ENCODE measurements at places on chromosomes 12 and 14. TPM values are rescaled to one million over a fixed set of nuclear protein-coding genes. Genes with fewer than 3 reads are reported as not detected.

TAS2R50 gene
- total RNA-seq: 0.29 TPM

GRCh38 chr14:106208794-106209193 lies 682.4 kb downstream of the TMEM121 start:
- DNase-seq: no peak
- H3K36me3 ChIP-seq: no peaks in the 10 kb centered on the region
- no peak overlapping the region for H3K27ac ChIP-seq
- H3K4me3 ChIP-seq: no peak overlapping the region

ACVRL1 gene
- 0.40 TPM for total RNA-seq

TAS2R46 gene
- 1.5 TPM for total RNA-seq

PLCZ1 gene
- total RNA-seq: not detected

DNA sequence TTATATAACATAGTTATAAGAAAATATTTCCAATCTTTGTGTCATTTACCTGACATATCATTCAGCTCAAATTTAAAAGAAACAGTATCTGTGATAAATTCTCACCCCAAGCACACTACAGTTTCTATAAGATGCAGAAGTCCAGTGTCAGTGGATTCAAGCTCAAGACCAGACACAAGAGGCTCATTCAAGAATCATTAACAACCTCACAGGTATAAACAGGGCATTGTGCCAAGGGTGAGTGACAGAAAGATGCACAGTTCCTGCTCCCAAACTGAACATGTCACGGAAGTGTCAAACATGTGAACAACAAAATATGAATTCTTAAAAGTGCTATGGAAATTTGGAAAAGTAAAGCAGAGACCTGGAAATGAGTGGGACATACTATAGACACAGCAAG lies 12.8 kb downstream of the ATP2B1 start:
- no peak overlapping the region for H3K27ac ChIP-seq
- no peaks in the 10 kb centered on the region for H3K27me3 ChIP-seq
- H3K4me3 ChIP-seq: no peak overlapping the region
- peaks cover 13% of the 10 kb centered on the region for H3K4me1 ChIP-seq
- DNase-seq: no peak

DNA sequence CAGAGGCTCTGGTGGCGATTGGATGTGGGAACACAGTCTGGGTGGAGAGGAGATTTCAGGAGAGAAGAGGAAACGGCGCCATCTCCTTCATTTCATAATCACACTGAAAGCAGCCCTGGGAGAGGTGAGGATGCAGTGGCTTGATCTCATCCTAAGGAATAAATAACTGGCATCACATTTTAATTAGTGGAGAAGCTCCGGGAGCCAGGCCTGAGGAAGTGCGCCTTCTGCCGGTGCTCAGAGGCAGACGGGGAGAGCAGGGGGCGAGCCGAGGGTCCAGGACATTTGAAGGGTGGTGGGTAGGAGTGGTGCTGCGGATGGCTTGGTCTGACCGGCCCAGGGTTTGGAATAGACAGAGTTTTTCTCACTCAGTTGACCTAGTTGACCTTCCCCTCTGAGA lies 265.0 kb downstream of the CACNA1C start:
- DNase-seq: no peak
- no peaks in the 10 kb centered on the region for H3K36me3 ChIP-seq
- no peaks in the 10 kb centered on the region for H3K4me1 ChIP-seq
- H3K27me3 ChIP-seq: peaks cover 37% of the 10 kb centered on the region
- no peak overlapping the region for H3K27ac ChIP-seq
- H3K4me3 ChIP-seq: no peak overlapping the region

MAPKAPK5 gene
- total RNA-seq: 78.2 TPM

- DNase-seq: no peak
- no peak overlapping the region for H3K4me3 ChIP-seq
- no peaks in the 10 kb centered on the region for H3K4me1 ChIP-seq
- H3K27ac ChIP-seq: no peak overlapping the region
Measured at GRCh38 chr14:106605548-106606448, 1079.4 kb downstream of the TMEM121 start.

Measured in PC-3 (cell line).